Liver (tissue), 10 donors: ENCODE measurements at places on chromosomes 13 and 19. TPM values are rescaled to one million over a fixed set of nuclear protein-coding genes. Genes with fewer than 3 reads are reported as not detected.

The ZNF576 gene
- 7.1 TPM for total RNA-seq

The GPALPP1 gene
- 15.7 TPM for total RNA-seq

The ERICH6B gene
- not detected for total RNA-seq

The HNRNPA1L2 gene
- total RNA-seq: 1.0 TPM

The CPB2 gene
- 997 TPM for total RNA-seq

The LRRC8E gene
- 3.3 TPM for total RNA-seq

The ATXN8OS gene
- total RNA-seq: not detected

The ZNF844 gene
- total RNA-seq: 4.4 TPM

The KLK14 gene
- total RNA-seq: not detected

GRCh38 chr19:4516939-4517300 is 1.4 kb downstream of the PLIN4 start:
- peaks cover 50% of the 10 kb centered on the region for H3K4me1 ChIP-seq
- no peak overlapping the region for H3K27ac ChIP-seq
- no peak overlapping the region for H3K4me3 ChIP-seq
- peaks cover 7% of the 10 kb centered on the region for H3K36me3 ChIP-seq

DNA sequence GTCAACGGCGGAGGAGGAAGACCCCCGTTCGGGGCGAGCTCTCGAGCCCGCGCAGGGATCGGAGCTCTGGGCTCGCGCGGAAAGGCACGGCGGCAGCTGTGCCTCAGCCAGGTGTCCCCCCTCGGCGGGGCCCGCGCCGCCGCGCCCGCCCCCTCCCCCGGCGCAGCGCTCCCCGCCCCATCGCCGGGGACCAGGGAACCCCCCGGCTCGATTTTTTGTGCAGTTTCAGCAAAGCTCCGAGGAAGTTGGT is 110.0 kb downstream of the KCNRG start:
- H3K27me3 ChIP-seq: peaks cover 8% of the 10 kb centered on the region
- no peaks in the 10 kb centered on the region for H3K36me3 ChIP-seq
- H3K4me1 ChIP-seq: peaks cover 21% of the 10 kb centered on the region
- peak overlapping the region; percentile 98 for H3K27ac ChIP-seq

DNA sequence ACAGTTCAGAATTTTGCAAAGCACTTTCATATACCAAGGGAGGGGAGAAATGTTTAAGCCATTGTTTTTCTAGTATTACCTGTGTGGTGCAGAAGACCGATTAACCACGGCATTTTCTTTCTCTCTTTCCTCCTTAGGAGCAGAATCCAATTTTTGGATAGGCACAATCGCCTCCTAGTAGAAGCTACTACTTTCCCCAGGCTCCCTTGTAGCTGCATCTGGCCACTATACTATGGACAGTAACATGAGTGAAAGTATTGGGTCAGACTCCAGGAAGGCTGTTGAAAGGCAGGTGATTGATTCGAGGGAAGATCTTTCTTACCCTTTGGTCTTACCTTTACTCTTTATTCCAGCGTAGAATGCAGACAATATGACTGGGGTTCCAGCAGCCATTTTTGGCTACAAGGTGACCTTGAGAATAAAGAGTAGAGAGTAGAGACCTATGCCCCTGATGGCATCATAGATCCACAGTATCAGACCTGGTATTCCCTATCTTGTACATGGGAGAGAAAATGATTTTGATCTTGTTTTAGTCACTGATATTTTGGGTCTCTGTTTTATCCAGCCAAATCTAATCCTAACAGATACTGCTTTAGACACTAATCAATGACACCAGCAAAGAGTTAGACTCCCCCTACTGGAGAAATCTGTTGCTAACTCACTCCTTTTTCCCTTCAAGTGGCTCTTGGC is 77.0 kb downstream of the LRRC63 start:
- no peak overlapping the region for H3K27ac ChIP-seq
- H3K27me3 ChIP-seq: no peaks in the 10 kb centered on the region
- no peaks in the 10 kb centered on the region for H3K36me3 ChIP-seq
- H3K4me3 ChIP-seq: no peak overlapping the region

- no peaks in the 10 kb centered on the region for H3K36me3 ChIP-seq
- H3K4me3 ChIP-seq: no peak overlapping the region
- no peaks in the 10 kb centered on the region for H3K27me3 ChIP-seq
- no peak overlapping the region for H3K27ac ChIP-seq
Measured at GRCh38 chr13:105902396-105902795, 633.1 kb downstream of the EFNB2 start.

GRCh38 chr13:113959198-113959597 is 14.7 kb downstream of the C13orf46 start:
- no peak overlapping the region for H3K4me3 ChIP-seq
- no peak overlapping the region for H3K27ac ChIP-seq
- H3K36me3 ChIP-seq: no peaks in the 10 kb centered on the region
- no peak for DNase-seq
- no peaks in the 10 kb centered on the region for H3K4me1 ChIP-seq

DNA sequence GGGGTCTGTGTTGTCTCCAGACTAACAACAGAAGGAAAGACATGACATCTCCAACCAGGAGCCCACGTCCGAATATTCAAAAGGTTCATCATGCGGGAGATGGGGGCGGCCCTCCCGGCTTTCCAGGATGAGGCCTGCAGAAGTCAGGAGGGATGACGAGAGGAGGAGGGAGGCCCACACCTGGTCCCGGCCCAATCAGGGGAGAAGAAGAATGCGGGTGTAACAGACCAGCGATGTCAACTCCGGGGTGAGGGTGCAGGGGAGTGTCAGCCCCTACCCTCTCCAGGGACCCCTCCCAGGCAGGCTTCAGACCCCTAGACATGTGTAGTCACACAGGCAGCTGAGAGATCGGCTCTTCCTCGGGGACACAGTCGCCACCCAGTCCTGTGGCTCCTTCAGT is 275.3 kb upstream of the ZNF507 start:
- no peaks in the 10 kb centered on the region for H3K4me1 ChIP-seq
- no peak for DNase-seq
- H3K36me3 ChIP-seq: no peaks in the 10 kb centered on the region
- no peaks in the 10 kb centered on the region for H3K27me3 ChIP-seq
- no peak overlapping the region for H3K4me3 ChIP-seq
- H3K27ac ChIP-seq: no peak overlapping the region

GRCh38 chr13:89951341-89951740 is 1396.1 kb upstream of the MIR17HG start:
- H3K4me1 ChIP-seq: no peaks in the 10 kb centered on the region
- no peaks in the 10 kb centered on the region for H3K27me3 ChIP-seq
- no peaks in the 10 kb centered on the region for H3K36me3 ChIP-seq
- H3K4me3 ChIP-seq: no peak overlapping the region
- DNase-seq: no peak

DNA sequence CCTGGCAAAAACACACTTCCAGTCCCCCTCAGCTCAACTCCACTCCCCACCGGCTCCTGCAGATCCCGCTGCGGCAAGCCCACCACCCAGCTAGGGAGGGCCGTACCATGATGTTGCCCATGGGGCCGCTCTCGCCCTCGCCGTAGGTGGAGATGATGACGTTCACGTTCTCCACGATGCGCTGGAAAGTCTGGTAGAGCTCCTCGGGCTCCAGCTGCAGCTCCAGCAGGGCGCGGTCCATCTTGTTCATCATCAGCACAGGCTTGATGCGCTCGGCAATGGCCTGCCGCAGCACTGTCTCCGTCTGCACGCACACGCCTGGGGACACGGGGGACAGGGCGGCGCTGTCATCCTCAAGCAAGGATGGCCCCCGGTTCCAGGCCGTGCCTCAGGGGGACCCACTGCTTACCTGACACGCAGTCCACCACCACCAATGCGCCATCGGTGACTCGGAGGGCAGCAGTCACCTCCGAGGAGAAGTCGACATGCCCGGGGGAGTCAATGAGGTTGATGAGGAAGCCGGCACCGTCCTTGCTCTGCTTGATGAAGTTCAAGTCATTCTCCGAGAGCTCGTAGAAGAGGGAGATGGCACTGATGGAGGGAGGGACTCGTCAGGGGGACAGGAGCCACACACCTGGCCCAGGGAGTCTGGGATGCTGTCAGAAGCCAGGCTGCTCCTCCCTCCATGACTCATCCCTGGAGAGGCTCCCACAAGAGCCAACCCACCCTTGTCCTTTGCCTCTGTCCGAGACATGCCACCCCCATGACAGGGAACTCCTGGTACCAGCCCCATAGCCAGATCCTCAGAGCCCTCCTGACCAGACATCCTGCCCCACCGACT is 2.3 kb downstream of the EEF2 start:
- peaks cover 40% of the 10 kb centered on the region for H3K36me3 ChIP-seq
- H3K4me3 ChIP-seq: no peak overlapping the region
- no peaks in the 10 kb centered on the region for H3K27me3 ChIP-seq
- H3K4me1 ChIP-seq: peaks cover 29% of the 10 kb centered on the region
- no peak for DNase-seq

- H3K27me3 ChIP-seq: no peaks in the 10 kb centered on the region
- no peak for DNase-seq
- H3K27ac ChIP-seq: no peak overlapping the region
- no peaks in the 10 kb centered on the region for H3K4me1 ChIP-seq
Measured at GRCh38 chr13:82220641-82221040, 1661.6 kb downstream of the SLITRK1 start.

DNA sequence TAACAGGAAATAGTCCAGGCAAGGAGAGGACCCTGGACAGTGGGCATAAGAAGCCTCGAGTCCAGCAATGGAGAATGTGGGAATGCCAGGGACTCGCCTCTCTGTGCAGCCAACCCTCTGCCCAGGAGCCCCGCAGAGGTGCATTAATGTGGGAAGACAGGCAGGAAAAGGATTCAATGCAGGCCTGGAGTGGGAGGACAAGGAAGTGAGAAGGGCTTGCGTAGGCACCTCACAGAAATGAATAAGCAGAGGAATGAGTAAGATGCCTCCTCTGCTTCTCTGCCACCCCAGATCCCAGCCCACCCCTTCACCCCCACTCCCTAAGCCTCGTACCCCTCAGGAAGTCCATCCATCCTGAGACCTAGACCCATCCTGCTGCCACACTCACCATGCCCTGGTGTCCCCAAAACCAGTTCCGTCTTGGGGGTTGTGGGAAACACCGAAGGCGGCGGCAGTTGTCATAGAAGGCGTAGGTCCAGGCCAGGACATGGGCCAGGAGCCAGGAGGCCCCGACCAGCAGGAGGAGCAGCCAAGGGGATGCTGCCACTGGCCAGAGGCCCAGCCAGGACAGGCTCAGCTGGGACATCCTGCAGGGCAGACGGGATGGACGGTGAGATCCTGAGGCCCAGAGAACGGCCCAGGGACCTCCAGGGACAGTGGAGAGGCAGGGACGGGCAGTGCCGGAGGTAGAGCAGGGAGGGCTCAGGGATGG is 692 bp downstream of the CYP4F2 start:
- peaks cover 43% of the 10 kb centered on the region for H3K4me1 ChIP-seq
- no peak for DNase-seq
- peak overlapping the region; percentile 42 for H3K4me3 ChIP-seq
- peak overlapping the region; percentile 39 for H3K27ac ChIP-seq

- H3K27ac ChIP-seq: no peak overlapping the region
- no peak for DNase-seq
- H3K36me3 ChIP-seq: no peaks in the 10 kb centered on the region
- no peak overlapping the region for H3K4me3 ChIP-seq
Measured at GRCh38 chr19:54418030-54418929, 3.0 kb downstream of the TTYH1 start.

GRCh38 chr19:51714848-51715247 is 8.9 kb downstream of the HAS1 start:
- no peaks in the 10 kb centered on the region for H3K4me1 ChIP-seq
- H3K27me3 ChIP-seq: peaks cover 3% of the 10 kb centered on the region
- DNase-seq: no peak

GRCh38 chr13:90713441-90714133 is 633.9 kb upstream of the MIR17HG start:
- H3K27me3 ChIP-seq: no peaks in the 10 kb centered on the region
- no peak overlapping the region for H3K4me3 ChIP-seq
- no peak for DNase-seq
- no peaks in the 10 kb centered on the region for H3K4me1 ChIP-seq

DNA sequence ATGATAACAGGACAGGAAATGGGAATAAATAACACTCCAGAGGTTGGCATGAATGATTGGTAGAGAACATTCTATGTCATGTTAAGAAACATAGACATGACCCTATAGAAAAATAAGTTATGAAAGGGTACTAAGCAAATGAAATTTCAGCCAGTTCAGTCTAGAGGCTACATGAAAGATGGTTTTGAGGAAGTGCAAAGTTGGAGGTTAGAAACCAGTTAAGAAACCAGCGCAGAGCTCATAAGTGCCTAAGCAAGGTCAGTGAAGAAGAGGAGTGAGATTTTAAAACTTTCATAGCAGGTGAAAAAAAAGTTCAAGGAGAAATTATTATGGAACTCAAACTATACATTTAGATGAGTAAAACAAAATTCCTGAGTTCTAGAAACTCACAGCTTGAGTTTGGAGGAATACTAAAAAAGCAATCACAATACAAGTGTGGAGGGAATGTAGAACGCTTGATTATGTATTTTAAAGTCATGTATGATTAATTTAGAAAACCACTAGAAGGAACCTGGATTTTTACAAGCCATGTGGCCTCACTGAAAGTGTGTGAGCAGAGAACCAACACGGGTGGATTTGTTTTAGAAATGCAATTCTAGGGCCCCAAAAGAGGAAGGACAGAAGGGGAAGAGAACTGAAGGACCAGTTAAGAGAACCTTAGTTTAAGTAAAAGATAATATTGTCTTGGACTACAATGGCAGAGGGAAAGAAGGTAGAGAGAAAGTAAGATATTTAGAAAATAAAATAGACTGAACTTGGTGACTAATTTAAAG is 162.4 kb downstream of the PCDH20 start:
- H3K4me1 ChIP-seq: no peaks in the 10 kb centered on the region
- H3K4me3 ChIP-seq: no peak overlapping the region
- no peak for DNase-seq
- H3K36me3 ChIP-seq: no peaks in the 10 kb centered on the region
- H3K27me3 ChIP-seq: no peaks in the 10 kb centered on the region
- no peak overlapping the region for H3K27ac ChIP-seq

DNA sequence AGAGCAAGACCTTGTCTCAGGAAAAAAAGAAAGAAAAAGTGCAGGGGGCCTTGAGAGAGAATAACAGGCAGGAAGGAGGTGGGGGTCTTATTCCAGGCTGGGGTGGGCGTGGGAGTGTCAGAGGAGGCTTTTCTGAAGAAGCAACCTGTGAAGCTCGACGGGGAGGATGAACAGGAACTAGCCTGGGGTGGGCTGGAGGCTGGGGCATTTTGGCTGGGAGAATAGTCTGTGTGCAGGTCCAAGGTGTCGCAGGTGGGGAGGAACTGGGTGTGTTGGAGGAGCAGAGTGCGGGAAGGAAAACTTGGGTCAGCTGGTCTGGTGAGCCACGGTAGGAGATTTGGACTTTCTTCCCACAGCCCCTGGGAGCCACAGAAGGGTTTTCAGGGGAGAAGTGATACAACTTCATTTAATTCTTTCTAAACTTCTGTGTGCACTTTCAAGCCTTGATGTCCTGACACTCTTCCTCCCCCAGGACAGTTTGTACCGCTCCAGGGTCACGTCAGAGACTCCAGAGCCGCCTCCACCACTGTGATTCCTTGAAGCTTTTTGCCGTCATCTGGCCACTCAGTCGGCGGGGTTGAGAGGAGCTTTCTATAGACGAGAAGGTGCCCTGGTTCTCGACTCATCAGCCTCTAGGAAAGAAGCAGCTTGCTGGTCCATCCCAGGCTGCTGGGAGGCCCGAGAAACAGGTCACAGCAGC is 138.7 kb downstream of the SIPA1L3 start:
- no peak overlapping the region for H3K27ac ChIP-seq
- DNase-seq: no peak
- H3K4me1 ChIP-seq: no peaks in the 10 kb centered on the region
- no peak overlapping the region for H3K4me3 ChIP-seq
